ENCODE measurements at places on chromosomes 6 and 20.

DNA sequence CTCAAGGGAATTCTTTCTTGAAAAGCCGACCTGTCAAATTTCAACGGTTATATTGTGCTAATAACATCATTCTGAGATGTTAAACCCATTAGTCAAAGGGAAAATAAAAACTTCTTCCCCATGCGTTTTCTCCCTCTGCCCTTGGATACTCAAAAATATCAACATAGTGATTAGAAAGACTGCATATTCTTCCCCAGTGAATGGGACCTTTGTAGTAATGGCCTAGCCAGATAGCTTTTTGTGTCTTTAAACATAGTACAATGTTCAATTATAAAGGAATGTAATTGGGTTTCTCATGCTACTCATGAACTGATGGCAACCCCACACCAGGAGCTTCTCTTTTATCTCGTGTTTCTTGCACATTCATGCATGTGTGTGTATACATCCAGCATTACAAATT lies 69.4 kb downstream of the PHACTR1 start:
- DNase-seq: no peak

- DNase-seq: no peak
Observed at GRCh38 chr6:134352786-134353480, 35.0 kb upstream of the SGK1 start.

GRCh38 chr6:84568971-84569370 lies 195.4 kb downstream of the TBX18 start:
- DNase-seq: no peak

DNA sequence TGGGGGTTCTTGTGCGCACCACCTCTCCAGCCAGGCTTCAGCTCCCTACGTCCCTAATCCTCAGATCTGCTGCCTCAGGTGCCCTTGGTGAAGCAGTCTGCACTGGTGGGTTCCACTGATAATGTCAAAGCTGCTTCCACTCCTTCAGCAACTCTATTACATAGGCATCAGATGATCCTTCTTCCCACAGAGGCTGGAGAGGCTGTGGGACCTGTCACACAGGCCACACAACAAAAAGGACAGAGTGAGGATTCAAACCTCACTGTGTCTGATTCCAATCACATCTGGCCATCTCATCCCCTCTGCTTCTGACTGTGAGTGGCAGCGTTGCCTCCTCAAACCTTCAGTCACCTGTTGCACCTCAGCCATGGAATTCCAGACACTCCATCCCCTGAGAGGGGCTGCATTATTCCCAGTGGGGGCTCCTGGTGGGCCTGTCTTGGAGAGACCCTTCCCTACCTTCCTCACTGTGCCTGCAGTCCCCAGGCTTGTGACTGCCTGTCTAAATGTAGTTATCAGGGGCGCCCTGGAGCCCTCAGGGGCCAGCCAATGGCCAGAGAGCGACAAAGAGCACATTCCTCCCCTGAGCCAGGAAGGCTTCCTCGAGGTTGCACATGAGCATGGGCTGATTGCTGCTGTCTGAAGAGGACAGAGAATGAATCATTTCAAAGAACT lies 211.4 kb upstream of the ECI2 start:
- no peak for DNase-seq

DNA sequence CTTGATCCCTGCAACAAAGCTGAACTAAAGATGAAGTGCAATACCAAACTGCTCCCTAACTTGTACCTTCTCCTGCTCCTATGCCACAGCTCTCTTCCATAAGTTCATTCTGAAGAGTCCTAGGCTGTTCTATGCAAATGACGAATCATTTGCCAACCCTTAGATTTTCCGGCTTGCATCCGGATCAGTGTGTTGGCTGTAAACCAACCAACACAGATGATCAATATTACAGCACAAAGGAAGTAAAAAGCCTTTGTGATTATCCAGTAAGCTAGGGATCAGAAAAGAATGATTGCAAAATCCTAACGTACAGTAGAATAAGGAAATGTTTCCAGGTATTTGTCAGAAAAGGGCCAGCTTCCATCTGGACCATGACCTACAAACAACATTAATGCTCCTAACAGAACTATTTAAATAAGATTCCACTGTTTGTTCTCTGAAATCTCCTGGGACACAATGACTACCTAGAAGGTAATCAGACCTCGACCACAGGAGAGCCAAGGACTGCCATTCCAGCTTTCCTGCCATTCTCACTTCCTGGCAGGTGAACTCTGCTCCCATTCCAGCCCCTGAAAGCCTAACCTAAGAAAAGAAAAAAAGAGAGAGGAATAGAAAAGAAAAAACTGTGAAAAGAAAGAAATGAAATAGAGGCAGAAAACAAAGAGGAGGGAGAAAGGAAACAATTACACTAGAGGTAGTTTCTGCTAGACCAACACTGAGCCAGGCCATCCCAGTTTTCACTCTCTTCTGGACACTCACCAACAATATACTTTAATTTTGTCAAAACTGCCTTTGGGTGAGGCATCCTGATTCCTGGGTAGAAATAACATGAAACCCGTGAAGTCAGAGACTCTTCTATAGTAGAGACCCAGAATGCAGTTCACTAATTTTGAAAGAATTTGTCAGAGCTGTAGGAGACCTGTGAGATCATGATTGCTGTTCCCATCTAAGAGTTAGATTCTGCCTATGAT lies 19.7 kb downstream of the GMDS start:
- no peak for DNase-seq
